ENCODE measurements at places on chromosomes 7 and 10.

- H3K27me3 ChIP-seq, result no peaks in the 10 kb centered on the region
- no peak overlapping the region for H3K4me3 ChIP-seq
- H3K4me1 ChIP-seq, result no peaks in the 10 kb centered on the region
- no peak overlapping the region for H3K27ac ChIP-seq
- no peaks in the 10 kb centered on the region for H3K36me3 ChIP-seq
These were observed 67.4 kb downstream of the HHEX start for GRCh38 chr10:92757066-92757710.

GRCh38 chr7:43700059-43700501 is 29.2 kb downstream of the COA1 start:
- no peaks in the 10 kb centered on the region for H3K36me3 ChIP-seq
- H3K4me1 ChIP-seq, result peaks cover 3% of the 10 kb centered on the region
- H3K4me3 ChIP-seq, result no peak overlapping the region
- no peaks in the 10 kb centered on the region for H3K27me3 ChIP-seq
- DNase-seq, result no peak
- H3K27ac ChIP-seq, result no peak overlapping the region

- no peak overlapping the region for H3K4me3 ChIP-seq
- H3K4me1 ChIP-seq, result no peaks in the 10 kb centered on the region
- no peak overlapping the region for H3K27ac ChIP-seq
- no peaks in the 10 kb centered on the region for H3K36me3 ChIP-seq
These were observed 82.5 kb downstream of the TMEM168 start for GRCh38 chr7:112707655-112708054.

DNA sequence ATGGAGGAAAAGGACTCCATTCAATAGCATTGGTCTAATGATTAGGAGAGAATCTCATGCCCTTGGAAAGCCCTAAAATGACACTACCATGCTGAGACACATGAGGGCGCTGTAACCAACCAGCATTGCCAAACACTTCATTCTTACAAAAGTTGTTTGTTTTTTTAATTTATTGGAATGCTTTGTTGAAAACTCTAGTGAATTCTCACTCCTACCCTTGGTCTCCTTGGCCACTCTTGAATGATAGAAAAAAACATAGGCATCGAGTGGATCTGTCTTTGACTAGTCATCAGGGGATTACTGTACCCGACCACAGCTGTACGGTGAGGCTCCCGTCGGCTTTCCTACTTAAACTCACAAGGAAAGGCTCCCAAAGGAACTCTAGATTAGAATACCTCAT is 29.3 kb upstream of the ADD3 start:
- no peak overlapping the region for H3K27ac ChIP-seq
- no peak overlapping the region for H3K4me3 ChIP-seq
- no peak for DNase-seq
- H3K36me3 ChIP-seq, result no peaks in the 10 kb centered on the region
- H3K27me3 ChIP-seq, result no peaks in the 10 kb centered on the region
- peaks cover 12% of the 10 kb centered on the region for H3K4me1 ChIP-seq

- H3K27ac ChIP-seq, result no peak overlapping the region
- H3K4me3 ChIP-seq, result peak overlapping the region; percentile 37
- DNase-seq, result peak; percentile 68
- H3K27me3 ChIP-seq, result no peaks in the 10 kb centered on the region
These were observed 1.2 kb downstream of the MACROH2A2 start for GRCh38 chr10:70053841-70054288.

- no peaks in the 10 kb centered on the region for H3K27me3 ChIP-seq
- no peaks in the 10 kb centered on the region for H3K36me3 ChIP-seq
- no peak overlapping the region for H3K4me3 ChIP-seq
These were observed 200.5 kb downstream of the MDFIC start for GRCh38 chr7:115122388-115122787.
